ENCODE measurements at places on chromosomes 11 and 22. TPM values are rescaled to one million over a fixed set of nuclear protein-coding genes. Genes with fewer than 3 reads are reported as not detected.

GRCh38 chr11:30508594-30508993 is 77.6 kb downstream of the MPPED2 start:
- DNase-seq: no peak
- H3K36me3 ChIP-seq: no peaks in the 10 kb centered on the region
- H3K4me3 ChIP-seq: no peak overlapping the region
- H3K27ac ChIP-seq: no peak overlapping the region
- H3K4me1 ChIP-seq: no peaks in the 10 kb centered on the region

- peaks cover 7% of the 10 kb centered on the region for H3K4me1 ChIP-seq
- no peak overlapping the region for H3K27ac ChIP-seq
- no peaks in the 10 kb centered on the region for H3K27me3 ChIP-seq
- no peak overlapping the region for H3K4me3 ChIP-seq
These were observed 37.8 kb upstream of the CELSR1 start for GRCh38 chr22:46574993-46575910.

DNA sequence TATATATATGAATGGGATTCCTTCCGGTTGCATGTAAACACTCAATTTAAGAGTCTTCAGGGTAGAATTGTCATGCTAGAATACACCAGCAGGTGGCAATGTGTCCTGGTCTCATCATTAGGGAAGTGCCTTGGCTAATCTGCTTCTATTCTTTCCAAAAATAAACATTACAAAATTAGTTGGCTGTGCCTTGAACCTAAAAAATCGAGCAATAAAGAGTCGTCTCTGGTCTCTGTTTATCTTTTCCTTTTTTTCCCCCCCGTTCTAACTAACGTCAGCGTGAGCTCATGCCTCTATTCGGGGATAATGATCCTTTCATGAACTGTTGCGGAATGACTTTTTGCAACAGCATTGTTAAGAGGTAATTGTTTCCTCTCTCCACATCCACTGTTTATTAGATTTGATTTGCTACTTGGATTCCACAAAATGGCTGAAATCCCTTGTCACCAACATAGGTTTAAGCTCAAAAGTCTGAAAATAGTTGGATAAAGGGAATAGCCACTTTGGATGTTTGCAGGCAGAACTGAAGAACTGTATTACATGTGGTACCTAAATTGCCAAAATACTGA is 1.2 kb upstream of the ARHGEF12 start:
- 0 out of 2 replicates have a peak, but pooled peaks cover 2% of the 10 kb centered on the region for H3K36me3 ChIP-seq
- peak overlapping the region; percentile 96 for H3K4me3 ChIP-seq
- peak overlapping the region; percentile 82 for H3K27ac ChIP-seq
- no peaks in the 10 kb centered on the region for H3K27me3 ChIP-seq

DNA sequence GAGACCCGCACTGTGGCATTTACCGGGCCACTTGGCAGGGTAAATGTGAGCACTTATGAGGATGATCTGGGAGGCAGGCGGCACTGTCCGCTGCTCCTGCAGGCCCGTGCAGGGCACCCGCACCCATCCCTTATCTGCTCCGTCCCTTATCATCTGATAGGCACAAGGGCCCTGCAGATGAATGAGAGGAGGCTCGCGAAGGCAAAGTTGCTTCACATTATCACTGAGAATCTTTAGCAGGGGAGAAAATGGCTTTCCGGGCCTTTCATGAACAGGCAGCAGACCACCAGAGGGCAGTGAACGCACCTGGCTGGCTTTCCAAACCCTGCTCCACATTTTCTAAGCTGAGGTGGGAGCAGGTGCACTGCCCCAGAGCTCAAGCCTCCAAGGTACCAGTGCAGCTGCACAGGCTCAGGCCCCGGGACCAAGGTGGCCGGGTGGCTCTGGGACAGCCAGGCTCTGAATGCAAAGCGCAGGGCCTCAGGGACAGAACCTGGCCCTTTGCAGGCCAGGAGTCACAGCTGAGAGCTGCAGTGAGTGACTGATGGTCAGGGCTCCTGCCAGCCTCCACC is 165.6 kb downstream of the SHANK2 start:
- no peak overlapping the region for H3K4me3 ChIP-seq
- no peak overlapping the region for H3K27ac ChIP-seq
- H3K4me1 ChIP-seq: no peaks in the 10 kb centered on the region
- peak; percentile 42 for DNase-seq
- H3K36me3 ChIP-seq: no peaks in the 10 kb centered on the region
- H3K27me3 ChIP-seq: no peaks in the 10 kb centered on the region

The EHF gene
- total RNA-seq: not detected

Data from GM23248 (cell line).